ENCODE measurements at places on chromosomes 5 and 9. TPM values are rescaled to one million over a fixed set of nuclear protein-coding genes. Genes with fewer than 3 reads are reported as not detected.

The PTBP3 gene
- 107 TPM for polyA plus RNA-seq

The EPB41L4B gene
- 17.4 TPM for polyA plus RNA-seq

The ARL14EPL gene
- not detected for polyA plus RNA-seq

The PAPPA gene
- 3.5 TPM for polyA plus RNA-seq

The TTC23L gene
- polyA plus RNA-seq = 5.0 TPM

The ZNF883 gene
- polyA plus RNA-seq = 11.1 TPM

The UGT3A2 gene
- 20.1 TPM for polyA plus RNA-seq

The RICTOR gene
- 33.0 TPM for polyA plus RNA-seq

The CDK7 gene
- 37.7 TPM for polyA plus RNA-seq

The CDH12 gene
- polyA plus RNA-seq = 7.5 TPM

The PAXX gene
- polyA plus RNA-seq = 23.3 TPM

The DOCK8 gene
- polyA plus RNA-seq = 15.2 TPM

The RBM18 gene
- 33.0 TPM for polyA plus RNA-seq

The SLC36A2 gene
- 21.0 TPM for polyA plus RNA-seq

The DEPDC1B gene
- 35.0 TPM for polyA plus RNA-seq

The TSLP gene
- 0.10 TPM for polyA plus RNA-seq

The TXNDC8 gene
- polyA plus RNA-seq = not detected

Measured in left kidney (tissue), 8 donors.